ENCODE measurements at places on chromosomes 3 and 15.
A peak's percentile ranks its signal among the peaks of the same experiment; 100 is the strongest.

DNA sequence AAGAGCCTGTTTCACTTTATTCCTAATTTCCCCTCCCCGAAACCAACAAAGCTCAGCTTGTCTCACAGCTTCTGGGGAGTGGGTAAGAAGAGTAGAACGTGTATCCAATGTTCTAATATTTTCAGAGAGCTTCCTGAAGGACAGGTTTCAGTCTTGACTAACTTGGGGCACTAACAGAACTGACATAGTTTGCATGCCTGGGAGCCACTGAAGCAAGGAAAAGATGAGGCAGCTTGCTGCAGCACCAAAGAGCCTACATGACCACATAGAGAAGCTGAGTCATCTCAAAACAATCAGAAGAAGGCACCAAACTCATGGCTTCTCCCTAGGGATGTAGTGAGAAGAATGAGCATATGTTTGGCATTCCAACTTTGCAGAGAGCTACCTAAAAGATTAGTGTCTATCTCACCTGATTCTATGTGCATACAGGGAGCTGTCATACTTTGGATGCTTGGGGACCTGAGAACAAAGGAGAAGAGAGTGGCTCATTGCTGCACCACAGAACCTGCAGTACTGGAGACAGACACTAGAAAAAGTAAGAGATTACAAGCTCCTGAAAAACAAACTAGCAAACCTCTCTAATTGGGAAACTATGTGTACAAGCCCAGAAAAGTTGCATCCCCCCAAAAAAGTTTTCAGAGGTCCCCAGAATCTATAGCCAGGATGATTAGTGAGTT, 86.9 kb downstream of the DCLK3 start:
- DNase-seq: no peak

DNA sequence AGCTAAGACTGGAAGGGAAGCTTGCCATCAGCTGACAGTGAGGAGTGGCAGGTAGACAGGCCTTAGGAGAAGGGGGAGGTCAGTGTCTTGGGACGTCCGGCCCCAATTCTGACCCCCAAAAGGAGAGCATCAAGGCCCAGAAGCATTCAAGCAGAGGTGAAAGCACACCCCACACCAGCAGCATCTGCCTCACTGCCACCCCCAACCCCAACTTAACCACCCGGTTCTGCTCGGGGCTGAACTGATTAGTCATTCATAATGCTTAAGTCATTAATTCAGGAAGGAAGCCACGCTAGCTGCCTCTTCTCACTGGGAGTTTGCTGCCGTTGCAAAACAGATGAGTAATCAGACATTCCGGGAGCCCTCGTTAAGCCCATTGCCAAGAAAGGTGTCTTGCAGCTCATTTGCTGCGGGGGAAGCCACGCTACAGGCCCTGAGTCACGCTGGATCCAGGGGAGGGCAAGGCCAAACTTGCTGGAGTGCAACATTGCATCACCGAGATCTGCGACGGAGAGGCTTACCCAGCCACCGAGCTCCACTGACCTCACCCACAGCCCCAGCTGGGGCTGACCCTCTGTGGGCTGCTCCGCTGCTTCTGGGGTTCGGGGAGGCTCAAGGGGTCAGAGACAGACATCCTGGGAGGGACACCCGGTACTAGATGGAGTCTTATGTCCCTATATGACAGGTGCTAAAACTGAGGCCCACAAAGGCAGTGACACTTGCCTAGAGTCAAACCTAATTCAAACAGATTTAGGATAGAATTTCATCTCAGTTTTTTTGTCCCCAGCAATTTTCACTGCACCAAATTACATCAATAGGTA, 46.4 kb upstream of the HES1 start:
- peak; percentile 54 for DNase-seq

- DNase-seq: no peak
Observed at GRCh38 chr3:151085889-151086483, 522 bp downstream of the MED12L start.

GRCh38 chr3:132236701-132237651, 80.2 kb upstream of the ACP3 start:
- DNase-seq: no peak

DNA sequence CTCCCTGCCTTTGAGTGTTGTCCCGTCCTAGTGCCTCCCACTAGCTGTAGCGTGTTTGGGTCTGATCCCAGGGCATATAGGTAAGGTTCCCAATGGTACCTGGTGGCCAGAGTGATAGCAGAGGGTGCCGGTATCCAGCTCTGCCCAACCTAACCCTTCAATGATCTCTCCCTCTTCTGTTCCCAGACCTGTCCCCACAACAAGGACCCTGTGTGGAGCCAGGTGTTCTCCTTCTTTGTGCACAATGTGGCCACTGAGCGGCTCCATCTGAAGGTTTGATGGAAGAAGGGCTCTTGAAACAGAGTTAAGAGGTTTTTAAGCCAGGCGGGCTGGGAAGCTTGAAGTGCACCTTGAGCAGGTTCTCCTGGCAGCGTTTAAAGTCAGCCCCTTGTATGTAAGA, 35.5 kb downstream of the ESYT3 start:
- DNase-seq: no peak

- DNase-seq: no peak
Observed at GRCh38 chr3:11128682-11129632, 25.3 kb upstream of the HRH1 start.

DNA sequence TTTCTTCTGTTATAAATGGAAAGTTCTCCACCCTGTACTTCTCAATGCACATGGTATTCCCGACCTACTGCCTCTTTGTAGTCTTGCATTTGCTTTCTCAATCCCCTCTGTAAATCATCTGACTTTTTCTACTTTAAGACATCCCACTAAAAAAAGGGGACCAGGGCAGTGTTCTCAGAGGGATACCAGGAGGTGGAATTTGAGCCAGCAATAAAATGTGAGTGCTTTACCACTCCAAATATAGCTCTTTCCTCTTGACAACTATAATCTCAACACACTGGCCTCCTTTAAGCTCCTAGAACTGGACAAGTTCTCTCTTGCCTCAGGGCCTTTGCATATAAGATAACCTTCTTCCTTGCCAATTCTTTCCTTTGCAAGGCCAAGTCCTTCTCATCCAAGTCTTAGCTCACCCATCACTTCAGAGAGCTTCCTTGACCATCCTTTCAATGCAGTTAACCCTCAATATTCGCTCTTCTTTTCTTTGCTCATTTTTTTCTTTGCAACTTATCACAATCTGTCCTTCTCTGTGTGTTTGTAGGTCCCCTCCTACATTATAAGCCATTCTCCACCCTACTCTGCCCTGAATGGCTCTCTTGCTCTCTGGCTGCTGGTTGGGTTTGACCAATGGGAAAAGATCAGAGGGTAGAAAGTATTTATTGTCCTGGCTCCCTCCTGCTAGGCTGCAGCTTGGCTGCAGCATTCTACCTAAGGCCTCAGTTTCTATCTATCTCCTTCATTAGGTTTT, 93.4 kb downstream of the PRICKLE2 start:
- no peak for DNase-seq

DNA sequence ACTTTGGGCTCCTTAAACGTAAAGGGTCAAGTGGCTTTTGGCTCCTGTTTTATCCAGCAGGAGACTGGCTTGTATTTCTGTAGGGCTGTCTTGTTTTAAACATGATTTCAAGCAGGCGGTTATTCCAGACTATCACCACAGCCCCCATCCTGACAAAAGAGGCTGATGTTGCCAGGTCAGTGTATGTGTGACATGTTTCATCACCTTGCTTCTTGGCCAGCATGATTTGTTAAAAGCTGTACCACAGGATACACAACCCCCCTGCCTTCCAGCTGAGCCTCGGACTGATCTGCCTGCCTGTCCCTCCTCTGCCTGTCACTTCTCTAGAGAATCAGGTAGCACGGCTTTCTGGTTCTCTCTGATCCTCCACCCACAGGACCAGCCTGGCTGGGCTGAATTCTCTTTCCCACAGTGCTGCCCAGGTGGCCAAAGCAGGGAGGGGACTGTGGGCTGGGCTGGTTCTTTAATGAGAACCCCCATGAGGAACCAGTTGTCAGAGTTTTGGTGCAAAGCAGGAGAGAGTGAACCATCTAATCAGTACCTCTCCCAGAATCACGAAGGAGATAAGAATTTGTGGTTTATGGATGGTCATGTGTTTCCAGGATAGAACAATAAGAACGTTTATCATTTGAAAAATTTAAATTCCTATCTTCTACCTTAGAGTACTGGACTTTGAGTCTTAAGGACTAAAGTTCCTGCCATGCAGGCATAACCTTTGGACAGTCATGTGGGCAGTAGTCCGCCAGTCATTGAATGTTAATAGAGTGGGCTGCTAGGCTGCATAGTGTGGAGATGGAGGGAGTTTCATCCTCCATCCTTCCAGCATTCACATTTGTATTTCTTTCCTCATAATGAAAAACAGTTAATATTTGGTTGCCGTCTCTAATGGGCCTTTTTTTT, 8.8 kb downstream of the ABHD6 start:
- no peak for DNase-seq
